ENCODE measurements at places on chromosomes 3 and 15.

DNA sequence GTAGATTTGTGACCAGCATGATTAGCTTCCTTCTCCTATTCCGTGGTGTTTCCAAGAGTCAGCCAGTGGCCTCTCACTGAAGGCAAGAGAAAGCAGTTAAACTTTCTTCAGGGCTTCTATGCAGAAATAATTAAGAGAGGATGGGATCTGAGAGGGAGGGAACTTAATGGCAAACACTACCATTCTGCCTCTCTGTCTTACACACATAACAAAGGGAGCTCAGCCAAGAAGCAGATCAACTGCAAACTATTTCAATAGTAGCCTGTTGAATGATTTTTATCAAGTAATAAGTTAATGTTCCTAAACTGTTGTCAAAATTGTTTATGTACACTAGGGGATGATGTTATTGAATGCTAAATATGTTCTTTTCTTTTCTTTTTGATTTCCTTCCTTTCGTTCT lies 11.8 kb downstream of the OXSR1 start:
- no peak for DNase-seq

GRCh38 chr3:120684896-120685295 lies 2.9 kb upstream of the HGD start:
- no peak for DNase-seq

- peak; percentile 84 for DNase-seq
Measured at GRCh38 chr3:188294823-188295487, 141.0 kb downstream of the LPP start.

DNA sequence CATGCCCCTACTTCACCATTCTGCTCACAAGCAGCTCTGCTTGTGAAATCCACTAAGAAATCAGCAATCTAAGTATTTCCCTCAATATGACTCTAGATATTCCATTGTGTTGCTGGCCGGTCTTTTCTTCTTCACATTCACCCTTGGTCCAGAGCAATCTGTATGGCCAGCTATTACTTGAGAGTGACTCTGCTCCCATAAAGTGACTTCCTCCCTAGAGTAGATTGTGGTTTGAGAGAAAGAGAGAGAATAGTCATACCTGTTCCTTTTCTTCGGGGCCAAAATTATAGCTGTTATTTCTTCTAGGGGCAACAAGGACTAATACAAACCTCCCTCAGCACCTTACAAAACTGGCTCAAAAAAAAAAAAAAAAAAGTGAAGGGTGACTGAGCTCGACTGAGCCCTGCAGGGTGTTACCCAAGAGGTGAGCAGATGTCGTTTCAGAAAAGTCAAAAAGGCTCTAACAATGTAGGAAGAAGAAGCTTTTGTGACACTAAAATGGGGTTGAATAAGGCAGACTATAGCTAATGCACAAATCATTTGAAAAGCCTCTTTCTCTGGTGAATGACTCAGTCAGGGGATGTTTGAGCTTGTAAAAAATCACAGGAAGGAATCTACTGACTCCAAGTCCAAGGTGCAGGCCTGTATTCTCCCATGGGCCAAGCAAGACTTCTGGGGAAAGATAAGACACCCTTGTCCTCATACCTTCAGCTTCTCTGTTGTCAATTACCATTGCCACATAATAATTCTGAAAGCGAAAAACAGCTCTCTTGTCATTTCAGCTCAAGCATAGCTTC lies 161.0 kb upstream of the SLC24A5 start:
- no peak for DNase-seq

DNA sequence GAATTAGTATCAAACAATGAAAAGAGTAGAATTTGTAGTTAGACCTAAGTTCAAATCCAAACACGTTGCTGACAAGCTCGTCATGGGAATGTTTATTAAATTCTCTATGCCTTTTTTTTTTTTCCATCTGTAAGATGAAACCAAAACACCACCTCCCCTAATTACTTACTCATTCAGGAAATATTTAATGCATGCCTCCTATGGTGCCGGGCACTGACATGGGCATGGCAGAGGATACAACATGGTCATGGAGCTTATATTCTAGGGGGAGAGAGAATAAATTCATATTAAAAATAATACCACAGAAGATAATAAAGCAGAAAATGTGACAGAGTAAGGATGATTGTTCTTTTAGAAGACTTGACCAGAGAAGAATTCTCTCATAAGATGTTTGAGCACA lies 215.8 kb downstream of the RYR3 start:
- no peak for DNase-seq

- no peak for DNase-seq
Measured at GRCh38 chr15:29518442-29518841, 248.8 kb upstream of the NSMCE3 start.

GRCh38 chr3:122825460-122825859 lies 30.6 kb downstream of the SLC49A4 start:
- no peak for DNase-seq

- DNase-seq: no peak
Measured at GRCh38 chr3:108239082-108239481, 16.9 kb upstream of the IFT57 start.

DNA sequence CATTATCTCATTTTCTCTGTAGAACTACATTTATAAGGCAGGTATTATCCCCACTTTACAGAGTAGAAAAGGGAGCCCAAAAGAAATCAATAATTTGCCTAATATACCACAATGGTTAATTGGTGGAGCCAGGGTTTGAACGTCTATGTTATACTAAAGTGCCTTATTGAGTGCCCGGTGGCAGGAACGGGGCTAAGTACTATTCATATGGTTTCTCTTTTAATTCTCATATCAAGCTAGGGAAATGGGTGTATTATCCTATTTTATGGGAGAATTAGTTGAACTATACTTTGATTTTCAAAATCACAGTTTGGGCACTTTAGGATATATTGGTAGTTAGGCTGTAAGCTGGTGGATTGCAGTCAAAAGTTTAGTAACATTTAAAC lies 1.5 kb downstream of the CEP97 start:
- DNase-seq: no peak

DNA sequence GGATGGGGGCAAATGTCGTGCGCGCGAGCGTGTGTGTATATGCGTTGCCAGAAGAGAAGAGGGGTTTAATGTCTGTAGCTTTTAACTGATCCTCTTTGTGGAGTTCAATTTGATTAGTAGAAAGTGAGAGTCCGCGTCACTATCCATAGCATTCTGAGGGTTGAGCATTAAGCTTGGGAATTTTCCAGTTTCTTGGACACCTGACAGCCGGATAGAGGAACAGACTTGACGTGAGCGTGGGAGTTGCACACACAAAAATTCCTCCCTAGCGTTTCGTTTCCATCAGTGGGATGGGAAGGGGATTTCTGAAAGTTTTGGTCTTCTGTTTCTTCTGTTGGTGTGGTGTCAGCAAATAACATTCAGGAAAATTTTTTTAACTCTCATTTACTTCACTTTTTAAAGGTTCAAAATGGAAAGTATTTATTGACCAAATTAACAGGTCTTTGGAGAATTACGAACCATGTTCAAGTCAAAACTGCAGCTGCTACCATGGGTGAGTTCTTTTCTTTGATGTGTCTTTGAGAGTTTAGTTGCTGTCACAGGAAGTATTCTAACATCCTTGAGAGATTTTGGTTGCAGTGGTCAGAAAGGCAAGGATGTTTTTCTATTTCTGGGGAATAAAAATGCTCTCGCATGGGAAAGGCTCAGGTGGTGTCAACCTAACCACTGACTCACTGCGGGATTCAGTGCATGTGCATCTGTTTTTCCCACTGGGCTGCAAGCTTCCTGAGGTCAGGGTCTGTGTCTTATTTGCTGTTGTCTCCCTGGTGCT lies 841 bp downstream of the POGLUT1 start:
- no peak for DNase-seq

DNA sequence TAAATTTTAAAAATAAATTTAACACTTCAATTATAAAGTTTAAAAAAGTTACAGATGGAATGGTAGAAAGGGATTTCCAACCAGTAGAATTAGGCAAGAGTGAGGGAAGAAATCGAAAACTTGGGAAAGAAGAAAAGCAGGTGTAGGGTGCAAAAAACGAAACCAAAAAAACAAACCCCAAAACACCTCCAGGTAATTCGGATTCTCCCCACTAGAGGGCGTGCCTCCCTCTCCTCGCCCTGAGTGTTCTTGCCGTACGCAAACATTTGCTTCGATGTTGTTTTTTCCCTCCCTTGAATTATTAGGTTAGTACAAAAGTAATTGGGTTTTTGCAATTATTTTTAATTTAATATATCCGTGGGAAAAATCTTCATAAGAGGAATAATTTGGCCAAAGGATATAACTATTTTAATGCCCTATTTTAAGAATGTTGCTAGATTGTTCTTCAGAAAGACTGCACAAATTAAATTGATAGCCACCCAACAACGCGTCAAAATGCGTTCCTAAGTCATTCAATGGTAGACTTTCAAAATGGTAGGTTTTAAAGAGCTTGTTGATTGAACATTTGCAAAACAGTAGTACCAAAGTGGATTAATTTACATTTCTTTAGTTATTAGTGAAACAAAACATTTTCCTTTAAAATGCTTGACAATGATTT lies 63.7 kb downstream of the SLC30A4 start:
- DNase-seq: no peak

- DNase-seq: no peak
Measured at GRCh38 chr3:31322460-31322859, 210.3 kb upstream of the STT3B start.

GRCh38 chr15:68484696-68485400 lies 52.9 kb upstream of the ITGA11 start:
- peak; percentile 73 for DNase-seq

DNA sequence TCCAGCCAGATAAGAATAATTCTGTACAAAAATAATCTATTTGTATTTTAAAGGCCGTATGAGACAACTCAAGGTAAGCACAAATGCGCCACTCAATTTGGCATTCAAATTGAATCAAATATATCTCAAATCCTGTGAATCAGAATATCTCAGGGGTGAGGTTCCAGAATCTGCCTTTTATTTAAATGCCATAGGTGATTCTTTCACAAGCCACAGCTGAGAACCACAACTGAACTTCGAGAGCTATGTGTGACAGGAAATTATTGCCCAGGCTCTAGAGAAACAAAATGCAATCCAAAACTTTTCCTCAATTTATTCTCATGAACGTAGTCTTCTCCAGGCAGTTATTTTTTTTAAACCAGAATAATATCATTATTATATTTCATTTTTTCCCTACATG lies 11.9 kb downstream of the ATP8B4 start:
- DNase-seq: no peak

- DNase-seq: no peak
Measured at GRCh38 chr3:100072326-100073048, 41.8 kb downstream of the FILIP1L start.

DNA sequence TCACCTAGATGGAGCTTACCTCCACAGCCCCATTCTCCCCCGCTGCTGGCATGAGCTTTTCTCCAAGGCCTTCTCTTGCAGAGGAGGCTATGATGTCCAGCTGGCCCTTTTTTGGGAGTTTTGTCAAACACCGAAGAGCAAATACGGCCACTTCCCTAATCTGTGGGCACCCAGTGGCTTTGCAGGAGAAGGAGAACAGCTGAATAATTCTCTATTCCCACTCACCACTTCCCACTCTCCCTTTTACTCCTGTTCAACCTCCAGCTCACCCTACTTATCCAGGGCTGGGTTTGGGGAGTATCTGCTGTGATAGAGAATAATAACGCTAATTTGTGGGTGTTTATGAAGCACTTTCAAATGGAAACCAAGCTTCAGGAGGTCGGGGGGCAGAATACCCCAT lies 93.0 kb downstream of the AAGAB start:
- no peak for DNase-seq

DNA sequence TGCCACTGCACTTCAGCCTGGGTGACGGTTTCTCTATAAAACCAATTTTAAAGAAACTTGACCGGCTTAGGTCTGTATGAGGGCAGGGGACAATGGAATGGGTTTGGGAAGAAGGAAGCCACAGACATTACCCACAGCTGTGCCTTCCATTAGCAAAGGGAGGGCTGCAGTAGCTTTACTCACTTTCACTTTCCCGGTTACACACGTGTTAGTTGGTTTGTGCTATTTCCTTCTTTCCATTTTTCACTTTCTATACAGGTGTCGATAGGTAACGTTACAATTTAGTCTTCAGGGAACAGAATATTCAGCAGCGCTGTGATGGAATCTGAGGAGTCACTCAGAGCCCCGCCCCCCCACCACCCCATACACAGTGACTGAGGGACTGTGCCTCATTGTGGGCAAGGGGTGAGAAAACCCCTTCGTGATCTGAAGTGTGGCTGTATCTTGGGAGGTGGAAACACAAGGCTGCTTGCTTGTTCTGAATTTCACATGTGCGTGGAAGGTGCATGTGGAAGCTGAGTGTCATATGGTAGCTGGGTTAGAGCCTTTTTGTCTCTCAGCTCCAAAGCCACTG lies 44.8 kb upstream of the RPL32 start:
- no peak for DNase-seq

DNA sequence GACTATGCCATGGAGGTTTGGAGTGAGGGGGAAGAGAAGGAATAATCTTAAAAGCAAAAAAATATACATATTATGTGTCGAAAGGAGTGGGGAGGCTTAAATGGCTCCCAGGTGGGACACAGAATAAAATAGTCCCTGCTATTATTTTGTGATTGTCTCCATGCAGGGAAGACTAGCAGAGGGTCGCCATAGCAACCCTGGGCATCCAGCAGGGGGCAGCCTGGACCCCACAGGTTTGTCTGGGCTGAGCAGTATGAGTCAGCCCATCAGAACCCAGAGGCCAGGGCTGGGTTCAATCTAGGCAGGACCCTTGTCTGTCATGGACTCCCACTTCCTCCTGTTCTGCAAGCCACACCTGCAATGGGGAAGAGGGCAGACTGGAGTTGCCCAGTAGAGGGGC lies 17.6 kb upstream of the LINGO1 start:
- DNase-seq: no peak

- no peak for DNase-seq
Measured at GRCh38 chr3:138873471-138874278, 38.9 kb upstream of the PIK3CB start.

DNA sequence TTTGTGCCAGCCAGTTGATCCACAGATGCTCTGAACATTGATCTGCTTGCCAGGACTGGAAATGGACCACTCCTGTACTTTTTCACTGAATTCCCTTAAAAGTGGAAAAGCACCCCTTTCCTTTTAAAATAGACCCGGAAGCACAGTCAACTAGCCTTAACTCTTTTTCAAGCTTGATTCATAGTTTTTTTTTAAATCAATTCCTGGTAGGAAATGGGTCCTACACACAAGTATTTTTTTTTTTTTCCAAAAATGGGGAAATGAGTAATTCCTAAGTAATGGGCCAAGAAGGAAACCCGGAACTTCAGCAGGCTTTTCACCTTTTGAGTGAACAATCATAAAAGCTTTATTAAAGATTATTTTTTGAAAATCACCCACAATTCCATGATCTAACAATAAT lies 234.4 kb upstream of the ADAMTS9 start:
- DNase-seq: no peak

- no peak for DNase-seq
Measured at GRCh38 chr3:179591313-179591712, 13.1 kb downstream of the MRPL47 start.

GRCh38 chr15:22871481-22872086 lies 33.1 kb downstream of the NIPA2 start:
- DNase-seq: no peak

- no peak for DNase-seq
Measured at GRCh38 chr15:90787881-90788280, 70.7 kb downstream of the BLM start.
